Sigmoid colon (tissue), 7 donors: ENCODE measurements at places on chromosomes 4 and X.
A peak's percentile ranks its signal among the peaks of the same experiment; 100 is the strongest.

- H3K36me3 ChIP-seq: no peaks in the 10 kb centered on the region
- no peak within 1 kb of the TSS for H3K27ac ChIP-seq
- H3K27me3 ChIP-seq: peaks cover 35% of the 10 kb centered on the region
- no peaks in the 10 kb centered on the region for H3K4me1 ChIP-seq
- no peak for DNase-seq
Observed at GRCh38 chr4:56821381-56822243, at the start of gene SPINK2. Gene SPINK2, minus strand, starts transcription at chr4:56821701. Its CDS starts 39 bp downstream, at chr4:56821662.

GRCh38 chr4:45578874-45579273 lies 545.0 kb downstream of the GABRG1 start:
- H3K27me3 ChIP-seq: no peaks in the 10 kb centered on the region
- H3K4me1 ChIP-seq: no peaks in the 10 kb centered on the region
- H3K4me3 ChIP-seq: no peak overlapping the region
- DNase-seq: no peak

DNA sequence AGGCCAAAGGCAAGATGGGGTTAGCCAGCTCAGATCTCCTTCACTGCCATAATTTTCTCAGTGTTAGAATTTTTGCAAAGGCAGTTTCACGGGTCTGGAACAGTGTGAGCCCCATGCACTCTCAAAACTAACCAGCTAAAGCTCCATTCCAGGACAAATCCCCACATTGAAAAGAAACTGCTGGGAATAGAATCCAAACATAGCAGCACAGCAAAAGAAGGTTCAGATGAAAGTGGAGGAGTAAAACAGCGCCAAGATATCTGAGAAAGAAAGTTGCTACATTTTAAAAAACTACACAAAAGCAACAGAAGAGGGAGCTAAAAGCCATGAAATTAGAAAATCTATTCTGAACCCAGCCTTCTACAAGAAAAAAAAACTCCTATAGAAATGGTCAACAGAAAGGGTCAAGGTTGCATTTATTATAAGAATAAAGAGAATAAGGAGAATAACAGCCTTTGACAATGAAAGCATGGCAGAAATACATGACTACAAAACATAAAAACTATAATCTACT lies 39.6 kb upstream of the SLC7A3 start:
- DNase-seq: no peak
- H3K27me3 ChIP-seq: no peaks in the 10 kb centered on the region
- no peaks in the 10 kb centered on the region for H3K36me3 ChIP-seq
- no peak overlapping the region for H3K27ac ChIP-seq

DNA sequence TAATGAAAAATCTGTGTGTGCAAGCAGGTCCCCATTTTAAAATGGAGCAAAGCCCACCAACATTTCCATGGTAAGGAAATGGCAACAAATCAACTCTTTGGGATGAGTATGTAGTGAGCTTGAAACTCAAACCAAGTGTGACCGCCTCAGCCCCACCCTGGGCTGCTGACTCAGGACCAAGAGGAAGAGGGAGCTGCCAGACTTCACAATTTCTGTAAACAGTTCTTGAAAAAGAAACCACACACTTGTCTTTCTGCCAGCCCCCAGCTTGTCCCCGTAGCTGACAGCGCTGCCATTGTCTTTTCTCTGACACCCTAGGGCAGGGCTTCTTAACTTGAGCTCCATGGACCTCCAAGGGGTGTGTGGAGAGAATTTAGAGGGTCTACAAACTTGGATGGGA lies 10.3 kb downstream of the RTL5 start:
- H3K27me3 ChIP-seq: no peaks in the 10 kb centered on the region
- H3K4me3 ChIP-seq: no peak overlapping the region
- no peaks in the 10 kb centered on the region for H3K36me3 ChIP-seq
- H3K27ac ChIP-seq: peak overlapping the region; percentile 78
- peak; percentile 87 for DNase-seq

GRCh38 chr4:156312261-156312847 lies 358.7 kb upstream of the CTSO start:
- no peaks in the 10 kb centered on the region for H3K36me3 ChIP-seq
- no peak overlapping the region for H3K4me3 ChIP-seq
- H3K27me3 ChIP-seq: no peaks in the 10 kb centered on the region
- no peak for DNase-seq
- H3K27ac ChIP-seq: no peak overlapping the region
- H3K4me1 ChIP-seq: peaks cover 18% of the 10 kb centered on the region

- no peak overlapping the region for H3K4me3 ChIP-seq
- H3K4me1 ChIP-seq: no peaks in the 10 kb centered on the region
- H3K36me3 ChIP-seq: no peaks in the 10 kb centered on the region
- no peak overlapping the region for H3K27ac ChIP-seq
- H3K27me3 ChIP-seq: no peaks in the 10 kb centered on the region
Observed at GRCh38 chr4:78720994-78721677, 55.0 kb upstream of the BMP2K start.

DNA sequence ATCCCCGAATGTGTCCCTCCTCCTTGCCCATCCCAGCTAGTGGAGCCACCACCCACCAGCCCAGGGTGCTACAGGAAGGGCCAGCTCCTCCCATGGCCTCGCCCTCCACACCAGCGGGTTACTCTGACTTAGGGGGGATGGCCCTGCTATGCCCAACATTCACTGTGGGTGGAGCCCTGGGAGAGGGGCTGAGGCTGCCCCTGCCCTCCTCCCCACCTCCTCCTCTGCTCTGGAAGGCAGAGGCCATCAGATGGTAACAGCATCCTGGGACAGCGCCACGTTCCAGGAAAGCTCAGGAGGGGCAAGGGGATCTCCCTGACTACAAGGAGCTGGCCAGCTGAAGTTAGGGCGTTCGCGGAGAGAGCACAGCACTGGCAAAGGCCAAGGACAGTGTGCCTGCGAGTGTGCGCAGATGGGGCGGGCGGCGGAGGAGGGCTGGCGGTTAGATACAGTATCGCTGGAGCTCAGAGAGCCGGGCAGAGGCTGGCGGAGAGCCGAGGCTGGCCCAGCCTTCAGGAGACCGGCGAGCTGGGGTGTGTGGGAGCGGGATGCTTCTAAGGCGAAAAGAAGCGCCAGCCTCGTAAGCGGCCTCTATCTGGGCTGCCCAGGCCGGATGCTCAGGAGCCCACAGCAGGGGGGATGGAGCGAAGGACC lies 1.5 kb downstream of the JAKMIP1 start:
- H3K4me1 ChIP-seq: peaks cover 19% of the 10 kb centered on the region
- peaks cover 10% of the 10 kb centered on the region for H3K27me3 ChIP-seq
- H3K36me3 ChIP-seq: no peaks in the 10 kb centered on the region

DNA sequence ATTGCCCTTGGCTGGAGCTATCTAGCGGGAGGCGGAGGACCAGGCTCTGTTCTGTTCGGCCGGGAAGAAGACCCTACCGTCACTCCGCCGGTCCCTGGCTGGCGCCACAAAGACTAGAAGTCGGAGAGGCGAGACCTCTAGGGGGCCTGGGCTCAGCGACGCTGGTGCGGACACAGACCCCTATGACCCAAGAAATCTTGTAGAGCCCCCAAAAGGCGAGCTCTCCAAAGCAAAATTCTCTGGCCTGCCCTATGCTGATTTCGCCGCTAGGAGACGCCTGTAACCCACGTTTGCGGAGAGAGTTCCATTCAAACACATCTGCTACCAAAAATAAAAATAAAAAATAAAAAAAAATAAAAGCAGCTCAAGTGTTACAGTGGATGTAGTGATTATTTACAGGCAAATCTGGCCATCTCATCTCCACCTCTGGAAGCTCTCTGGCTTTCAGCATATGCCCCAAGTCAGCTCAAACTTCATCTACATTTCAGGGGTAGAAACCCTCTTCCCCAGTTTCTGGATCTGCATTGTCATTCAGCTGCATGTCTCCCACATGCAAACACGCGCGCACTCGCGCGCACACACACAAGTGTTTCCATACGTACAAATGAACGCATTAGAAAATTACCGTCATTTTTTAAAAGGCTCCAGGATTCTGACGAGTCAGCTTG lies 2.4 kb upstream of the PCDH10 start:
- H3K4me1 ChIP-seq: no peaks in the 10 kb centered on the region
- H3K36me3 ChIP-seq: no peaks in the 10 kb centered on the region
- no peak overlapping the region for H3K27ac ChIP-seq
- peak overlapping the region; percentile 44 for H3K4me3 ChIP-seq
- H3K27me3 ChIP-seq: peaks cover 24% of the 10 kb centered on the region

GRCh38 chr4:89024051-89024675 lies 32.8 kb downstream of the FAM13A start:
- peak; percentile 66 for DNase-seq
- H3K36me3 ChIP-seq: peaks cover 6% of the 10 kb centered on the region
- H3K27ac ChIP-seq: no peak overlapping the region
